Hair follicular keratinocyte (primary cell): ENCODE measurements at places on chromosomes 1 and 21. TPM values are rescaled to one million over a fixed set of nuclear protein-coding genes. Genes with fewer than 3 reads are reported as not detected.

The ACBD6 gene
- 80.1 and 82.8 TPM in 2 replicates for total RNA-seq

The AHCTF1 gene
- total RNA-seq: 19.0 and 21.3 TPM in 2 replicates

The TNNT2 gene
- total RNA-seq: not detected in 2 replicates

The INKA2 gene
- 2.0 and 2.1 TPM in 2 replicates for total RNA-seq

The KRTAP7-1 gene
- total RNA-seq: not detected in 2 replicates

The SLC2A5 gene
- under 0.01 and 0.46 TPM in 2 replicates for total RNA-seq

The SLFNL1 gene
- not detected in 2 replicates for total RNA-seq

The GNG5 gene
- total RNA-seq: 100 and 103 TPM in 2 replicates

The MOV10 gene
- total RNA-seq: 27.7 and 33.0 TPM in 2 replicates

The LENEP gene
- total RNA-seq: not detected in 2 replicates

The SLAMF6 gene
- not detected in 2 replicates for total RNA-seq

The HFM1 gene
- not detected in 2 replicates for total RNA-seq

The NHLH1 gene
- total RNA-seq: not detected in 2 replicates

The SELL gene
- total RNA-seq: not detected in 2 replicates

The TOMM40L gene
- total RNA-seq: 10.1 and 16.2 TPM in 2 replicates
